ENCODE measurements at places on chromosomes 6 and 20. TPM values are rescaled to one million over a fixed set of nuclear protein-coding genes. Genes with fewer than 3 reads are reported as not detected.

Gene KIF25
- 0.76 TPM for polyA plus RNA-seq

Gene C20orf173
- polyA plus RNA-seq = not detected

Gene SEMG1
- not detected for polyA plus RNA-seq

DNA sequence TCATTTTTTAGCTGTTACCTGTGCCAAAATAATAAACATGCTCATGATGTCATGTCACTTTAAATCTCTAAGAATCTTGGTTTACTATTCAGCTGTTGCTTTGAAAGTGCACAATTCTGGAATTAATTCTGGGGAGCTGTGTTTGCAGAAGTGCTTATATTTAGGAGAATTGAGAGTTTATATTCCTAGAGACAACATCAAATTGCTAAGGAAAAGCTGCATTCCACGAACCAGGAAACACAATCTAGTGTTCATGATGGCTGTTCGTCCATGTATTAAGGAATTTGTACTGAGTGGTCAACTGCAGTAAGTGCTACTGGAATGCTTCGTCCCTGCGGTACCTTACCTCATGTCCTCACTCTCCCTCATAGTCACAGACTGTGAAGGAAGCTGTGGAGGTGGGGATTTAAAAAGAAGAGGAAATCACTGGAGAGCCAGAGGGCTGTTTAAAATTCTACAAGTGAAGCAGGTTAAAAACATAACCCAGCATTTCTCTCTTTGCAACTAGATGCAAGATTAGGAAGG lies 161.0 kb downstream of the TRMT11 start:
- no peak for DNase-seq

- no peak for DNase-seq
These were observed 10.5 kb downstream of the BCAS4 start for GRCh38 chr20:50805349-50805684.

- DNase-seq = no peak
These were observed 73.2 kb downstream of the LY86 start for GRCh38 chr6:6661684-6662083.

DNA sequence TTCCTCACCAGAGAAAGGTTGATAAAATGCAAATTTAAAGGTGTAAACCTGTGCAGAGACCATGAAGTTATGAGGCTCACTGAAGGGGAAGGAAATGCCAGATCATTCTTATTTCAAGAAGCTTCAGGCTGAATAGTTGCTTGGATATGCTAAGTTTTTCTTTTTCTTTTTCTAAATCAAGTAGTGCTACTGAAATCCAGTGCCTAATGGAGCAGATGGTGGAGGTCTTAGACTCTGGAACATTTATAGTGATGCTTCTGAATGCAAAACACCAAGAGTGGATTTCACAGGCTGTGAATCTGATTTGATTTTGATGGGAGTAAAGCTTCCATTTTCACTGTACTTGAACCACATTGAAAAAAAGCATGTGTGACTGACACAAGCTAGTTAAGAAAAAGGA lies 151.2 kb upstream of the BEND3 start:
- no peak for DNase-seq

- DNase-seq = no peak
These were observed 101.3 kb downstream of the QRSL1 start for GRCh38 chr6:106730718-106731117.

GRCh38 chr20:40632346-40632976 lies 56.6 kb downstream of the MAFB start:
- DNase-seq = no peak

DNA sequence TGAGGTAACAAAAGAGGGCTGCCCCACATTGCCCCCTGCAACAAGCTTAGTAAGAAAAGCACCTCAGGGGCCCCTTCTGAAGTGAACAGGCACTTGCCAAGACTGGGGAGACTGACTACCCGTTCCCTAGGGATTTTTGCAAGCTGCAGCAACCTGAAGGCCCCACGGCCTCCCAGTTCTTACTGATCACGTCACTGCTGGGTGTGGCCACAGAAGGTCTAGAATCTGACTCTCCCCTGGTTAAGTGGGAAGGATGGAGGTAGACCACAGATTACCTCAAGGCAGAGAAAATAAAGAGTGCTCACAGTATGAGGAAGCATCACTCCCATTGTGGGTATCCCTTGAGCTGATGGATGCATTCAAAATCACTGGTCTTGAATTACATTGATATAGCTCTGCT lies 201.5 kb upstream of the KCNQ5 start:
- no peak for DNase-seq

- DNase-seq = no peak
These were observed 167.8 kb downstream of the SLC24A3 start for GRCh38 chr20:19380211-19380610.
